Gastroesophageal sphincter (tissue), 4 donors: ENCODE measurements at places on chromosomes 12 and 14. TPM values are rescaled to one million over a fixed set of nuclear protein-coding genes. Genes with fewer than 3 reads are reported as not detected.

ADAM20 gene
- total RNA-seq = not detected

ADCY4 gene
- 13.3 TPM for total RNA-seq

DNA sequence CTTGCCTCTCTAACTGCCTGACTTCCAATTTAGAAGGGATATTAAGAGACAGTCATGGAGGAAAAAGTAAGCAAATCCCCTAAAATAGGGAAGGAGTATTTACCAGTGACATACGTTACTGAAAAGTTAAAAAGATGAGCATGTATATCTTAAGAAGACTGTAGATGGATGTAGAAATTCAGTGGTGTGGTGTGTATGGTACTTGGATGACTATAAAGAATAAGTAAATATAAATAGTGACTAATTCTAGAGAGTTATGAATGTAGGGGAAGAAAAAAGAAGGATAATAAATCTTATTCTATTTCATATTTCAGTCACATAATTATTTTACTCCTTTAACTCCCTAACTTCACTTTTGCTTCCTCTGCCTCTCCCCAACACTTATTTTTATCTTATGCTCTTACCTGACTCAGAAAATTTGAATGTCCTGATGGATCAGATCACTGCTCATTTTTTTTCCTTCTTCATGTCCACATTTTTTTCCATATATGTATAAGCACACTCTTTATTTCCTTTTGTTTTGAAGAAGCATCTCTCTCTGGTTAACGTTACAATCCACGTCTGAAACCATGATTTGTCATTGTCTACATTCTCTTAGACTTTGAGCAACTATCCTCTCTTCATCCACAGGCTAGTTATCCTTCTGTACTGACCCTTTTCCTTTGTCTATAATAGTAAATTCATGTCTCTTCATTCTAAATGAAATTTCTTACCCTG, 422.7 kb upstream of the SYT1 start:
- ATAC-seq = no peak

DNA sequence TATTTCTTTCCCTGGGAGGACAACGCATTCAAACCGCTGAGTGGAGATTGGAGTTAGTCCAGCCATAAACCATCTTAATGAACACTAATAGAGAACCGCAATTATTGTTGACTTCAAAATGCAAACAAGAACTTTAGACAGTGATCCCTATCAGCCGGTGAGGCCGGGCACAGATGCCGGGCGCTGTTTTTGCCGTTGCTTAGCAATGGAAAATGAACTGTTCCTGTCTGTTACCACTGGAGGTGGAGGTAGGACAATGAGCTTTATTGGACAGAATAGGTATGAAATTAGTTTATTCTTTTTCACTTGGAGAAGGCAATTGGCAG, 216.8 kb downstream of the TTC8 start:
- no peak for ATAC-seq

DNA sequence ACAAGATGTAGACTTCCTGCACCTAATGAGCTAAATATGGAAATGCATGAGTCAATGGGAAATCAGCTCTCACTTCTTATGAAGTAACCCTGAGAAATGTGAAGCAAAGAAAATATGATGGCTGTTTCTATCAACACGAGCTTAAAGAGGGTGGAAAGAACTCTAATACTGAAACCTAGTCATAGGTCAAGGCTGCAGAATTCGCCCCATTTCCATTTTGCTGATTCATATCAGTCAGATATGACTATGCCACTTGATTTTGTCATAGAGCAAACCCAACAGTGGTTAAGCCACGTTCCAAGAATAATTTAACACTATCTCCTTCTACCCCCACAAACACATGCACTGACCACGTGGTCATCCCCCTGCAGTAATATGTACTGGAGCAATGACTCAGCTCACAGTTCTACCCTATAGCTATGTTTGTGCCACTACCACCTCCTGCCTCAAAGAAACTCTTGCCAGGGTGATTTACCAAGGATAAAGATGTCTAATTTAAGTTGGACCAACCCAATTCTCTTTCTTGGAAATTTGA, 157.5 kb downstream of the TMTC3 start:
- no peak for ATAC-seq

ARL6IP4 gene
- 277 TPM for total RNA-seq
